ENCODE measurements at places on chromosomes 3 and 15.
A peak's percentile ranks its signal among the peaks of the same experiment; 100 is the strongest.

DNA sequence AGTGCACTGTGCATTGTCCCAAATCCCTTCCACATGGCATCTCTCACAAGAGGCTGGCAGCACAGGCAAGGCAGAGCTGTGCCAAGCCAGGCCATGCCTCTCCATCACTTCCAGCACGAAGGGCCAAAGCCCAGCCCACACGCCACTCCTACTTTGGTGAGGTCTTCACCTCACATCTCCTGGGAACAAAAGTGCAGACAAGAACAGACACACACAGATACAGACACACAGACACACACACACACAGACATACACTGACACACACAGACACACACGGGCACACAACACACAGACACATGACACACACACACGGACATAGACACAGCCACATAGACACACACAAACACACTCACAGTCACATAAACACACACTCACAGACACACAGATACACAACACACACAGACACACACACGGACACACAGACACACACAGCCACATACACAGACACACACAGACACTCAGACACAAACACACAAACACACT lies 233.3 kb downstream of the UACA start:
- no peak for DNase-seq

DNA sequence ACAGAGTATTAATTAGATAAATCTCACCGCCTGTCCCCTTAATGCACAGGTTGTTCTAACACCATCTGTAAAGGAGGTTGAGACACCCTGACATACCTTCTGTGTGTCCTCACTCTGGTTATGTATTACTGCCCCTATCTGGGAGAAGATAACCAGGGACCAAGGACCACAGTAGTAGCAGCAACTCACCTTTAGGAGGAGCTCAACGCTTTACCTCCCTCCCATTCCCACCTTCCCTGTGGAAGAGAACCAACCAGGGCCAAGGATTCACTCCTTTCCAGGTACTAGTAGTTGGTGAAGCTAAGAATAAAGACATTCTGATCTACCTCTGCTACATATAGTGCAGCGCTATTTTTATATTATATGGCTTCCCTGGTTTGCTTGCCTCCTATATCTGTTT lies 232.6 kb downstream of the MEX3B start:
- peak; percentile 5 for DNase-seq

DNA sequence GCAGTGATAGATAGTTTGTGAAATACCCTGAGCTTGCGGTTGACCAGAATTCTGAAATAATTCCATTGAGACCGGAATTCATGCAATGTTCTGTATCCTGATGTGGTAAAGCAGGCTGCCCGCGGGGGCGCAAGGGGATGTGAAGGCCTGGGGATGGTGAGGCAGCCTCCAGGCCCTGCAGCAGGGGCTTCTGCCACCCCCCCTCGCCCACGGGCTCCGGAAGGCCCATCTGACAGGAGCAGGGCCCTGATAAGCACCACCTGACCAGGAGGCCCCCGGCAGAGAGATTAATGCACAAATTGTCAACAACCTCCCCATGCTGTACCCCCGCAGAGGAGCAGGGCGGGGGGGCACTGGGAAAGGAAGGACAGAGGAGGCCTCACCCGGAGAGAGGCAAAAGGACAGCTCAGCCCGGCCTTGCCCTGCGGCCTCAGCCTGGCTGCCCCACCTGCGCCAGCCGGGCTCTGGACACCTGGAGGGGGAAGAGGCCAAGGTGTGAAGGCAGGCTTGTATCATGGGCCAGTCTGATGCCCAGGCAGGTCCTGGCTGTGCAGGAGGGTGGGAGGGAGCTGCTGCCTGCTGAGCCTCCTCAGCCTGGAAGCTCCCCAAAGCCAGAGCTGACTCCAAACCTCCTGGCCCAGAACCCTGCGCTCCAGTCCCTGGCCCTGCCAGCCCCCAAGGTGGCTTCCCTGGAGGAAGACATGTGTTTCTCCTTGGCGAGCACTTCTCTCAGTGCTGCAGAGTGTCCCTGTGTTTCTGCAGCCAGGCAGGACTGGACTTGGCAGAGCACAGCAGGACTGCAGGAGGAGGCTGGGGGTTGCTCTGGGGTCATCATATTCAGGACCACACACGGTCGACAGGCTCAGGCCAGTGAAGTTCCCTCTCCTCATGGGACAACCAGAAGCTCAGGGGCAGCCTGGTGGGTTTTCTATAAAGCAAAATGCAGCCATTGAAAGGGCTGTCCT lies 46.5 kb downstream of the RPN1 start:
- DNase-seq = no peak

DNA sequence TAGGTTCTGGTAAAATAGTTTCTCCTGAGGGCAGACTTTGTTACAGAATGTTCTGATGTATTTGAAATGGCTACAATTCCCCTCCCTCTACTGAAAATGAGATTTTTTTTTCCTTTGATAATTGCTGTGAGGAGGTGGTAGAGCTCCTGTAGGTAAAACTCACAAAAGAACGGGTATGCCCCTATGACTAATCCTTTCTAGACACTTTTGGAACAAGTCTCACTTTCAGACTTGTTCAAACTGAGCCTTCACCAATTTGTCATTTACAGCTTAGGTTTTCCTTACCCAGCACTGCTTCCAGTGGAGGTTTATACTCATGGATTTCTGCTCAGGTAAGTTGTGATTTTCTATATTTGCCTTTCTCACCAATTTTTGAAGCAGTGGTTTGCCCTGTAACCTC lies 115.6 kb downstream of the NLGN1 start:
- DNase-seq = no peak

DNA sequence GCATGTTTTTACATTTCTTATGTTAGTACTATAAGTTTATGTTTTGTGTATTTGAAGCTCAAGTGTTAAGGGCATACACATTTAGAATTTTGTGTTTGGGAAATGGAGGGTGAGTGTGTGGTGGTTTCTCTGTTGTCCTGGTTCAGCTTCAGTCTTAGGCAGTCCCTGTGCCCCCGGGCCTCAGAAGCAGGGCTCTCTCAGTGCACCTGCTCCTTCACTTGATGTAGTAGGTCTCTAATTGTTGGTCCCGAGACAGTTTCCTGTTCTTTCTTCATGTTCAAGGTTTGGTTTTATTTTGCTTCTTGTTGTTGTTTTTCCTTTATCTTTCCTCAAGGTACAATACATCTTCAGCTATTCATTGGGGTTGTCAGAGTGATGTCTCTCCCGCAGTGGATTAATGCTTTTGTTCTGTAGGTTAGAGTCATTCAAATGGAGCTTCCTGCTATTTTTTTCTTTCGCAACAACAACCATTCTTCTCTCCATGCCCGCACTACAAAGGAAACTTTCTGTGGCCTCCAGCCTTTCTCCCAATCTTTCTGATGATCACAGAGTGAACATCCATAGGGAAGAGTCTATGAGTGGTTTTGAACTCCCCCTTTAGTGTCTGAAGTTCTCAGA lies 177.8 kb upstream of the GOLGA6L4 start:
- no peak for DNase-seq

- peak; percentile 7 for DNase-seq
These were observed 140.9 kb downstream of the ATP8B4 start for GRCh38 chr15:49978121-49978520.

- no peak for DNase-seq
These were observed 60.3 kb downstream of the BDH1 start for GRCh38 chr3:197495499-197495898.

- DNase-seq = no peak
These were observed 131.5 kb downstream of the GHSR start for GRCh38 chr3:172316758-172317157.

- DNase-seq = no peak
These were observed at the start of gene TAGLN3 for GRCh38 chr3:111998636-111999483. Gene TAGLN3 (plus strand): TSS chr3:111998922. CDS start chr3:111999423, 501 bp downstream.

- DNase-seq = no peak
These were observed 49.7 kb upstream of the USP3 start for GRCh38 chr15:63454503-63455211.

DNA sequence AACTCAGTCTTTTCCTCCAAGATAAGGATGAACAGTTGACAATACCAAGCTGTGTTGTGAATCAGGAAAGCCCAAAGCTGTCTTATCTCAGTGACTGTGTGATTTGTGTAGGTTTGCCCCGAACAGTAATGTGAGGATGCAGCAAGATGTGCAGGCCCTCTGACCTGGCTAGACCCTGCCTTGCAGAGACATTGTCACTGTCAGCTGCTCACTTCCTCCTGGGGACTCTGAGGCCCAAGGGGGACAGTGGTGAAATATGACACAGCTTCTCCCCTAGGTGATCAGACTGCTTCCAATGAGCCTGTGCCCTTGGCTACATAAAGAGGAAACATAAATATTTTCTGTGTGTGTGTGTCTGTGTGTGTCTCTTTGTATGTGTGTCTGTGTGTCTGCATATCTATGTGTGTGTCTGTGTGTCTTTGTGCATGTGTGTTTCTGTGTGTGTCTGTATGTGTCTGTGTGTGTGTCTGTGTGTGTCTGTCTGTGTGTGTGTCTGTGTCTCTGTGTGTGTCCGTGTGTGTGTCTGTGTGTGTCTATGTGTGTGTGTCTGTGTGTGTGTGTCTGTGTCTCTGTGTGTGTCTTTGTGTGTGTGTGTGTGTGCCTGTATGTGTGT lies 21.7 kb downstream of the LRRK1 start:
- no peak for DNase-seq

DNA sequence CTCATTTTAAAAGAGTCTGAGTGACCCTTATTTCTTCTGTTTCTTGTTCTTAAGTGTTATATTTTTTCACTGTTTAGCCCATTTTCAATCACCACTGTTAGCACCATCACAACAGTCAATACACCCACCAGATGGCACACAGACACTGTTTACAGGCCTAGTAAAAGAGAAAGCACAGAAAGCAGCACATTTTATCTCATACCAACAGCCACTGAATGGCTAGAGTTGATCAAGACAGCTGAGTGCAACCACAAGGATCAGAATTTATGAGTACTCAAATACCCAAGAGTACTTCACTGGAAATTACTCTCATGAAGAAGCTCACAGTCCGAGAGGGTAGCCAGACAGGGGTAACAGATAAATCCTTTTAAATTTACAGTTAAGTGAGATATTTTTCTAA lies 127.0 kb downstream of the TFDP2 start:
- peak; percentile 32 for DNase-seq

- DNase-seq = no peak
These were observed 4.5 kb downstream of the NR1I2 start for GRCh38 chr3:119786409-119786808.

DNA sequence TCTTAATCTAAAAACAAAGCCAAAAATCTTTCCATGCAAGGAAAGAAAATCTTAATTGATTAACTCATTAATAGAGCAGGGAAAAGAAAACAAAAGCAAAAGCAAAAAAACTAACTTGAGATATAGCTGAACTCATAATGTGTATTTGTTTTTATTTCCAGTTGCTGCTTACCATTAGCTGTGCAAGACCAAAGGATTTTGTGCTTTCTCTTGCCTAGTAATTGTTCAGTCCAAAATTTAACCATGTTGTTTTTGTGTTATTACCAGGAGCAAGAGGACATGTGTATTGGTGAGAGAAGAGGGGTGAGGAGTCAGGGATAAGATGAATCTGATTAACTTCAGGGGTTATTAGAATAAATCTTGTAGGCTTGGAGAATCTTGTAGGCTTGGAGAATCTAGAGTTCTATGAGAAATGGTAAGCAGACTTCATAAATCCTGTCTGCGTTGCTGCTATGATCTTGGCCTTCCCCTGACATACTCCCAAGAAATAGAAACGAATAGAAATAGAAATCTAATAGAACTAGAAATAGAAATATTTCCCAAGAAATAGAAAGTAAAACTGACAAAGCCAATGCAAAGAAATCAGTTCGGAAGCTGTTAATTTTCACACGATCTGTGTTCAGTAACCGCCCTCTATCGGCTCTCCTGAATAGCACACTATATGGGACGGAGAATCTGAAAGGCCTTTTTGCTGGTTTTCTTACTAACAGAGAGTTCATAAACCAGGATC lies 72.6 kb upstream of the TNFSF10 start:
- DNase-seq = peak; percentile 46

GRCh38 chr15:73127302-73127936 lies 75.2 kb downstream of the NEO1 start:
- DNase-seq = peak; percentile 19

GRCh38 chr3:16140116-16140893 lies 34.2 kb upstream of the GALNT15 start:
- DNase-seq = peak; percentile 67

- DNase-seq = peak; percentile 5
These were observed 34.4 kb downstream of the PAQR9 start for GRCh38 chr3:142929109-142929508.

GRCh38 chr3:98577178-98577895 lies 16.1 kb downstream of the CPOX start:
- DNase-seq = peak; percentile 76

DNA sequence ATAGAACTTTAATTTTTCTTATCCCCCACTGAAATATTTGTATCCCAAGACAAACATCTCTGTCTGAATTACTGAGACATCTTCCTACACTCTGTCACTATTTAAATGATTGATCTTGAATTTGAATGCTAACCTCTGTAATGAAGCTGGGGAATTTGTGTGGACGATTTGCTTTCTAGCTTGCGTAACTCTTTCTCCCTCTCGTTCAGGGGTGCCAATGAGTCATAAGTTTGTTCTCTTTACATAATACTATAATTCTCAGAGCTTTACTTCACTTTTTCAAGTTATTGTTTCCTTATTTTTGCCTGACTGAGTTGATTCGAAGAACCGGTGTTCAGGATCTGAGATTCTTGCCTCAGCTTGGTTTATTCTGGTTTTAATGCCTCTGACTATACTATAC lies 783.3 kb upstream of the CADM2 start:
- no peak for DNase-seq
